CD4-positive, alpha-beta T cell (primary cell): ENCODE measurements at places on chromosomes 2 and 18.
A peak's percentile ranks its signal among the peaks of the same experiment; 100 is the strongest.

DNA sequence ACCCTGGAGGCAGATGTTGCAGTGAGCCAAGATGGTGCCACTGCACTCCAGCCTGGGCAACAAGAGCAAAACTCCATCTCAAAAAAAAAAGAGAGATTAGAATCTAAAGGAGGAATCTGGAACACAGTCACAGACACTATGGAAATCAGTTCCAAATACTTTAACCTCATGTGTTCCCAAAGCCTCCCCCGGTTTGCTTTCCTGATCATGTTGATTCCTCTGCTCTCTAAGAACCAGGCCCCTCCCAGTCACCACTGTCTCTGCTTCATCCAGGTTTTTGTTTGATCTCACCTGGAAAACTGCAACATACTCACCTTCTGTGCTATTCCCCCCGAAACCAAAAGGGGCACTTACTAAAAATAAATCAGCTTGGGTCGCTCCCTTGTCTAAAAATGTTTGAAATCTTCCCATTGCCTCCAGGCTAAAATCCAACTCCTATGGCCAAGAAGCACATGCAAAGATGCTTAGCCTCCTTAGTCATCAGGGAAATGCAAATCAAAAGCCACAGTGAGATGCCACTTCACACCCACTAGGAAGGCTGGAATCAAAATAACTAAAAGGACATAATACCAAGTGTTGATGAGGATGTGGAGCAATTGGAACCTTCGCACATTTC is 6.2 kb upstream of the NEU2 start:
- no peak for DNase-seq

DNA sequence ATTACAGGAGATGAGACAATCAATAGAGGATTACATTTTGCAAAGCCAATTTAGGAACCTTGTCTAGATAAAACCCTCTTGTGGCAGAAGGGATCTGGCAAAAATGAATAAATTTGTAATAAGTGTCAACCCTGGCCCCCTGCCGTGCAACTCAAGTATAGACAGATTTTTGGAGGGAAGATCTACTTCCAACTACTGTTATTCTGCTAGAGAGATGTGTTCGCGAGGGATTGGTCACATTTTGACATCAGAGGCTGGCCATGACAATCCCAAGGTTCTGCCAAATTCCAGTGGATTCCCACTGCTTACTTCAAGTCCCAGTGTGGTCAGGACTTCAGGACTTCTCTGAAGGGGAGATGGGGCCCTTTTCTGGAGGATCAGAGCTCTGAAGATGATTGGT is 192.6 kb downstream of the SH3RF3 start:
- no peak for DNase-seq

- DNase-seq: peak; percentile 67
Measured at GRCh38 chr2:112784199-112785189, at the start of gene IL1A. TSS of gene IL1A (minus strand) at chr2:112784493. CDS start at chr2:112783770, 723 bp downstream.

- no peak for DNase-seq
Measured at GRCh38 chr2:37472959-37473358, 128.5 kb downstream of the QPCT start.

DNA sequence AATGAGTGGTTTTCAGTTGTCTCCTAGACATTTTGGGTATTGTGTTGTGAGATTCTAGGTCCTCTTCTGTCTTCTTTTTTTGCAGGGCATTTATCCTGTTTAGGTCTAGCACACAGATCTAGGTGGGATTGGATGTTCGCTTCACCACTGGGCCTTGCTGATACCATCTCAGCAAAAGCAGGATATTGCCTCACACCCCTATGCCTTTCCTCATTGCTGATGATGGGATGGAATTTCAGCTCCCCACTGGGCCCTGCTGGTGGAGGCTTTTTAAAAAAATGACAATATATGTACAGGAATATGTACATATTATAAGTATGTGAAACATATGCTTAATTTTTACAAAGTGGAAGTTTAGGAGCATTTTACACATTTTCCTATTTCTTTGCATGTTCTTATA is 5.4 kb upstream of the TOGARAM2 start:
- DNase-seq: no peak

DNA sequence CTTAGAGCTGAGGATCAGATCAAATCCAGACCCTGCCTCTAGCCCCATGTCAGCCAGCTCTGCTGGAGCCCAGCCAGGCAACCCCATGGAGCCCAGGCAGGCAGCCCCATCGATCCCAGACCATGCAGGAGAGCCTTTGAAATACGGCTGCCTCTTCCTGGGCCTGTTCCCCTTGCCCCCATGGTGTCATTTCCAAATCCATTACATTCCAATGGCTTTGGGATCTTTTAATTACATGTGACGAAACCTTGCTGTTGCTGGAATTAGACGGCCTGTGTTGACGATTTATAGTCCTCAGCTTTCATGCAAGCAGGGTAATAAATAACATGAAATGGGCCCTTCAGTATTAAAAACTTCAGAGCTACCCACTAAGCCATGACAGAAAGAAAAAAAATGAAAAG is 75.8 kb upstream of the SLC14A2 start:
- DNase-seq: no peak

- DNase-seq: peak; percentile 44
Measured at GRCh38 chr18:9494778-9495331, 19.5 kb downstream of the RALBP1 start.

DNA sequence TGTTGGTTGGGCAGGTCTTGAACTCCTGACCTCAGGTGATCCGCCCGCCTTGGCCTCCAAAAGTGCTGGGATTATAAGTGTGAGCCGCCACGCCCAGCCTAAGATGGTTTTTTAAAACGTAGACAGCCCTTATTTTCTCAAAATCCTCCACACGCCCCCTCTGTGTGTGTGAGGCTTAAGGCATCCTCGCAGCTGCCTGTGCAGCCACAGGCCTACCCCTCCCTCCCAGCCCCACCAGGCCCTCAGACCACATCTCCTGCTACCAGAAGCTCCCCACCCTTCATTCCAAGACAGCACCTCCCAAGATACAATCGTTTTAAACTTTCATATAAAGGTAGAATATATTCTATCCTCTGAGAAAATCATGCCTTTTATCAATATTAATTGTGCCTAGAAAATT is 4.8 kb downstream of the ANO7 start:
- no peak for DNase-seq

DNA sequence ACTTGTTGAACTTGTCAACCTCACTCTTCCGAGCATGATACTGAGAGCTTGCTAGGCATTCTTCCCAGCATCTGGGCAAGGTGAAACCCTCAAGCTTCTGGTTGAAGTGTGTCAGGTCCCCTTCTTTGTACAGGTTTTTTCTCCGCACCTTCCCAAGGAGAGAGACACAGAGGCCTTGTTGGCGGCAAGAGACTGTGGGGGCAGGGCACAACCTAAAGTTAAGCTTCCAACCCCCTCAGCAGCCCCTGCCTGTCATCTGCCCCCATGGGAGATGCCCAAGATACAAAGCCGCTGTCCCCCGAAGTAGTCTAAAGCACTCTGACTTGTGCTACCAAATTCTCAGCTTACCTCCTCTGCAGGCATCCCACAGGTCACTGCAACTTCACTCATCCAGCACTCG is 64.9 kb downstream of the XDH start:
- no peak for DNase-seq

GRCh38 chr2:186695081-186695756 is 1.4 kb downstream of the FAM171B start:
- no peak for DNase-seq

DNA sequence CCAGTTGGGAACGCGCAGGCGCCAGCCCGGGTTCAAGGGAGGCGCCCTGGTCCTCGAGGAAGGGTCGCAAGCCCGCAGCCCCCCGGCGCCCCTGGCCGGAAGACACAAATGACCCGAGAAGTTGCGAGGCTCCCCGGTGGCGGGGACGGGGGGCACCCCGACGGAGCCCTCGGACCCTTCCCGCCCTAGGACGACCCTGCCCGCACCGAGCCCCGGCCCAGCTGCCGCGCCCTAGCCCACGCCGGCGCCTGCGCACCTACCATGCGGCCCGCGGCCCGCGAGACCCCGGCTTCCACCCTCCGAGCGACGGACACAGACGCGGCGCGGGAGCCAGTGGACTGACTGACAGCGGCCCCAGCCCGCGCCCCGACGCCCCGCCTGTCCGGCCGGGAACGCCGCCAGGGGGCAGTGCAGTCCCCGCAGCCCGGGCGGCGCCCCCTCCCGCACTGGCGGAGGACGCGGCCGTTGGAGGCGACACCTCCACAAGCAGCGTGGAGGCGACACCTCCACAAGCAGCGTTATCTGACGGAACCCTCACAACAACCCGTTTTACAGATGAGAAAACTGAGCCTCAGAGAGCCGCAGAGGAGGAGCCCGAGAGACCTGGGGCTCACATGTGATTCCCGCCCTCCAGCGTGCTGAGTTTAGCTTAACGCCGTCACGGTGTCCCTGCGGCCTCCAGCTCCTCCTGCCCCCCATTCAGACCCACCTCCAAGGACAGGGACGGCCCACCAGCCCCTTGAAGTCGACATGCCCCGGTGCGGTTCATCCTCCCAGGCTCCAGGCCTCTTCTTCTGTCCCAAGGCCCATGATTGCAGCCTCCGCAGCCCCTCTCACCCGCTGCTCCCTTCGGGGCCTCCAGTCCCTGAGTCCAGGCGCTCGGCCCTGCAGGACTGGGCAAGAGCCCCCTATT is at the start of gene NMUR1:
TSS of gene NMUR1 (minus strand) at position 347 of the 913 bp plus-strand sequence. CDS start at position 263, 84 bp downstream.
- peak; percentile 66 for DNase-seq

- no peak for DNase-seq
Measured at GRCh38 chr18:22465859-22466457, 48.2 kb upstream of the CTAGE1 start.

GRCh38 chr2:226683196-226683595 is 116.4 kb downstream of the IRS1 start:
- no peak for DNase-seq
